ENCODE measurements at places on chromosomes 7 and 10.

GRCh38 chr7:34277016-34277802 is 371.9 kb downstream of the BMPER start:
- DNase-seq, result no peak

DNA sequence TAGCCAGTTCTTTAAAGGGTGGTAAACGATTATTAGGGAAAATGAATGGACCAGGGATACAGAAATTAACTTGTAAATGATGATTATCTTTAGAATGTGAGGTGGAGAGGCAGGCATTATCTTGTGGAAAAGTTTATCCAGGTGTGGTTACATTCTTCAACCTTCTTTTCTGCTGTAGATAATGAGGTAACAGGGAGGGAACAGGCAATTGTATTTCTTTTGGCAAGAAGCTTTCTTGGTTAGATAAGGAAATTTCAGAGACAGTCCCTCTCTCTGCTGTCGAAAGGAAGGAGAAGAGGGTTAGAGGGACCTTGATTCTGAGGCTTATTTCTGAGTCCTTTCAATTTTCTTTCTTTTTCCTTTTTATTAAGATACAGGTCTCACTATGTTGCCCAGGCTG is 32.1 kb downstream of the MRPL32 start:
- no peak for DNase-seq

DNA sequence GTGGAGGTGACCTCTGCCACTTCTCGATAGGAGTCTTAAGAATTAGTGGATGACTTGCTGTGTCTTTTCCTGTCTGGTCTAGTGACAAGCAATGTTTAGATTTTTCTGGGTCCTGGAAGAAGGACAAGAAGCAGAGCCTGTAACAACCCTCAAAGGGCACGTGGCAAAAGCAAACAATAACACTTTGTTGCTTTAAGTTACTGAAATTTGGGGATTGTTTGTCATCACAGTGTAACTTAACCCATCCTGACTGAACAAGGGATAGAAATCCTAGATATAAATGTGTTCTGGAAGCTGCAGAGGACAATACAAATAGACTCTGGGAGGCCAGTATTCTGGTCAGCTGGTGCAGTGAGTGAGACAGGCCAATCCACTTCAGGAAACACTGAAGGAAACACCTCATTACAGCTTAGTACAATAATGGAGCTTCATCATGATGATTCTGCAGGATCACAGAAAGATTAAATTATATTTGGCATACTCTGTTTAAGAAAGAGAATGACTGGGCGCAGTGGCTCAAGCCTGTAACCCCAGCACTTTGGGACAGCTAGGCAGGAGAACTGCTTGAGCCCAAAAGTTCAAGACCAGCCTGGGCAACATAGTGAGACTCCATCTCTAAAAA is 23.3 kb downstream of the ENKUR start:
- no peak for DNase-seq

DNA sequence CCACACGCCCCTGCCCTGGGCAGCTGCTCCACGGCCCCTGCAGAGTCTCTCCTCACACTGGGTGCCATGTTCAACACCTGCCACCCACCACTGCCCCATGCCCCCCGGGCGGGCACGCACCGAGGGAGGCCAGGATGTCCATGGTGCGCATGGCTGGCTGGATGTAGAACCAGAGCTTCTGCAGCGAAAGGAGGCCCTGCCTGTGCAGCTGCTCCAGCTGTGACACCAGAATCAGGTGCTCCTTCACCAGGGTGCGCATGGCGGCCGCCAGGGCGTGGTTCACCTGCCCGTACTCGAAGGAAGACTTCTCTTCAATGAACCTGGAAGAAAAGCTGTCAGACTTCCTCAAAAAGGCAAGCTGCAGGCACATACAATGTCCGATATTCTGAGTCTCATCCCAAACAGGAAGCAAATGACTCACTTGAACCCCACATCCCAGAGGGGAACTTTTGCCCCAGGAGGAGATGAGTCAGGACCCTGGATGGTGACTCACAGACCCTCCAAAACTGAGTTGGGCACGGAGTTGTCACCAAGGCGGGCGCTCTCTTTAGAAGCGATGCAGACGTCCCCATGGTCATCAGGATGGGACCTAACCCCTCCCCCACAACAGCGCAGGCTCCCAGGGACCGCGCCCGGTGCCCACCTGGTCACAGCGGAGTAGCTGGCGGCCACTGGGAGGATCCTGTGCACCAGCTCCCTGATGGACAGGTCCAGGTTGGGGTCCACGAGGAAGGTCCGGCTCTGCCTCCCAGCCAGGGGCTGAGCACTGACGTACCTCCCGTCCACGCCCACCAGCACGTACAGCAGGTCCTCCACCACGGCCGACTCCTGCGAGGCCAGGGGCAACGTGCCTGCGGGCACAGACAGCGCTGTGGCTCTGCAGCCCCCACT is 15.5 kb downstream of the TUBGCP2 start:
- DNase-seq, result no peak

GRCh38 chr7:26657206-26657641 is 207.2 kb downstream of the SKAP2 start:
- DNase-seq, result no peak

GRCh38 chr7:110774071-110774470 is 316.9 kb upstream of the LRRN3 start:
- DNase-seq, result no peak

- DNase-seq, result peak; percentile 48
These were observed 6.0 kb upstream of the PURB start for GRCh38 chr7:44891372-44891771.

DNA sequence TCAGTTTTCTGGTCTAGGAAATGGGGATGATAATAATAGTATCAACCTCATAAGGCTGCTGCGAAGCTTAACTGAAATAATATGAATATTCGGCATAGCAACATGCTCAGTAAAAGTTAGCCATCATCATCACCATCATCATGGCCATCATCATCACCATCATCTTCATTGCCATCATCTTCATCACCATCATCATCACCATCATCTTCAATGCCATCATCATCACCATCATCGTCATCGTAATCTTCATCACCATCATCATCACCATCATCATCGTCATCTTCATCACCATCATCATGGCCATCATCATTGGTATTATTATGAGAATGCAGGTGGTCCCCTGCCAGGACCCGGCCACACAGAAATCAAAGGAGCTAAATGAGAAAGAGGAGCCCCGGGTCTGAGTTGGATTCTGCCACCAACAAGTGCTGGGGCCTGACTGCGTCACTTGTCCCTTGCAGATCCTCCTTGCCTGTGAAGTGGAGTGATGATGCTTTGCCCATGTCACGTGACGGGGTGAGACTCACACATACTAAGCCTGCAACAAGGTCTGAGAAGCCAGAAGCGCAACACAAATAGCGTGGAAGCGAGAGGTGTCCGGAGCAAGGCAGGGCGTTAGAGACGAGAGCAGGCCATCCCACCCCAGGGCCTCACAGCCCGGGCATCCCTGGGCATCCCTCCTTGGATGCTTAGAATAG is 46.1 kb upstream of the EN2 start:
- DNase-seq, result no peak

- no peak for DNase-seq
These were observed 68.0 kb downstream of the SH3PXD2A start for GRCh38 chr10:103787331-103787730.

DNA sequence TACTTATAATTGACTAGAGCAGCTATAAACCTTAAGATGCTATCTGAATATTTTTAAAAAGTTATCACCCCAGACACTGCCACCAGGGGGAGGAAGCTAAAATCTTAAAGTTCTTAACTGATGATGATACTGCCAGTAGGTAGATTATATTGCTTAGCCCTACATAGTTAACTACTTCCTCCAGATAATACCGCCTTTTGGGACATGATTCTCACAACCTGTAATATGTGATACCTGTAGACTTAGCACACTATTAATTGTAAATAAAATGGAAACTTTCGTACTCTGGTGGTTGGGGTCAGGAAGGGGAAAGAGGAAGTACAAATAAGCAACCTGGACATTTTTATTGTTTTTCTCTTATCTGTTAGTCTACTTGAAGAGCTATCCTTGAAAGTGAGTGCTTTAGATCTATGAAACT is 268.9 kb downstream of the ADK start:
- peak; percentile 27 for DNase-seq

- DNase-seq, result peak; percentile 85
These were observed 3.4 kb downstream of the KCNH2 start for GRCh38 chr7:150974468-150975391.
